Germinal center (tissue), 1 donor: ENCODE measurements at places on chromosomes 3 and 15.

GRCh38 chr3:185175370-185175987 lies 22.6 kb upstream of the C3orf70 start:
- peak; percentile 19 for DNase-seq

DNA sequence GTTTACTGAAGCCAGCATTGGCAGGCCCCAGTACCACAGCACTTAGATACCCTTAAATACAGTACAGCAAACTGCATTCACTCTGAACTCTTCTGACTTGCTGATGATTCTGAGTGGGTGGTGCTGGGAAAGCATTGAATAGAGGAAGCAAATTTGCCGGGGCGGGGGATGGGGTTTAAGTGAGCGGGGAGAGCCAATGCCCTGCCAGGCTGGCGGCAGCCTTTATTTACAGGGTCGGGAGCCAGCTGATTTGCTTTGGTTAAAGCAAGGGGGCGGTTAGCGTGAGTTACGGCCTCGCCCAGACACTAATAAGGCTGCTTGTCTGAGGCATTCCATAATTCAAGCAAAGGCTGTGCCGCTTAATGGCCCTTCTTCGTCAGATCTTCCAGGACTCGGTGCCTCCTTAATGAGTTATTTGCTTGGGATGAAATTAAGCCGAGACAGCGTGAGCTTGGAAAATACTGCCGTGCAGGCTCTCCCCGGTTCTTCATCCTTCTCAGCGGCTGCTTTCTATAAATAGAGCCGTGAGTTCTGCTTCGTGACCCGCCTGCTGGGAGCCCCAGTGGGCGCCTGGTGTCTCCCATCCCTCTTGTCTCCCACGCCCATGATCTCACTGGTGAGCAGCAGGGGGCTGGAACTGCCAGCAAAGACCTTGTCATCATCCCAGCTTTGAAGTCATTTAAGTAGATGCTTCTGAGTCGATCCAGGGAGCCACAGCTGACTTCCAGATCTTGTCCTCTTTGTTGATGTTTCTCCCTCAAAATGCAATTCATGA lies 25.8 kb downstream of the SPSB4 start:
- peak; percentile 15 for DNase-seq

DNA sequence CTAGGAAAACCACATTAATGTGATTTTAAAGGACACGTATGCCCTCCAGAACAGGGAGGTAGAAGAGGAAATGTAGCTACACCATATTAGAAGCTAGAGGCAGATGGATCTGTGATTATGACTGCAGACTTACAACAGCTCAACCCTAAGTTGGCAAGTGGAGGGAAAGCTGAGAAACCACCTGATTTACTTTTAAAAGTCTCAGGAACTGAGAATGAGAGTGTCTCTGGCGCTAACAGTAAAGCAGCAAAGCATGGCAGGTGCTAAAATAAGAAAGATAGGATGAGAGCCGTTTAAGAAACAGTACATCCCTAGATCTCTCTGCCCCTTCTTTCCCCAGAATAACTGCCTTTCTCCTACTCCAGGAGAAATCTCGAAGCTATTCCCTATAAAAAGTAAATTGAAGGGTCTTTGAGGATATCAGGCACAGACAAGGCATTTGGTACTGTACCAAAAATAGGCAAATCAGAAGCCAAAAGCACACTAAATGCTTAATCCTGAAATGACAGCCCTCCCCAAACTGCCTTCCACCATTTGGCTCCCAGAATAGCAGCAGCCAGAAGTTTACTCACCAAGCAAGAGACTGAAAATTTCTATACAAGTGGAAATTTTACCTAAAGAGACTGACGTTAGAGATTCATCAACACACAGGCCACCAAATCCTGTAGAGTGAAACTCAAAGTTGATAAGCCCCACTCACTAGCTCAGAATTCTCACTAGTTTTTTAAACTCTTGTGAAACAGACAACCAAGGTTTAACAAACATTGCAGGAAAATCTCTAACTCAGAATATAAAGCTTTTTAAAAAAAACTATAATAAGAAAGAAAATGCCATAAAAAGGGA lies 34.3 kb upstream of the PARP14 start:
- DNase-seq, result no peak

DNA sequence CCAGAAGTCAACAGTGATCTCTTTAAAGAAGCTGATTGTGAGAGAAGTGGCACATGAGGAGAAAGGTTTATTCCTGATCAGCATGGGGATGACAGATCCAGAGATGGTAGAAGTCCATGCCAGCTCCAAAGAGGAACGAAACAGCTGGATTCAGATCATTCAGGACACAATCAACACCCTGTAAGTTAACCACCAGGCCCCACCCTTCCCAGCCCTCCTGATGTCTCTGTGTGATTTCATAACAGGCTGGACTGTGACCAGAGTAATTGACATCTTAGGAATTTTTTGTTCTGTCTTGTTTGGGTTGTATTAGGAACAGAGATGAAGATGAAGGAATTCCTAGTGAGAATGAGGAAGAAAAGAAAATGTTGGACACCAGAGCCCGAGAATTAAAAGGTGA lies 67.7 kb downstream of the KLHL25 start:
- DNase-seq, result no peak

DNA sequence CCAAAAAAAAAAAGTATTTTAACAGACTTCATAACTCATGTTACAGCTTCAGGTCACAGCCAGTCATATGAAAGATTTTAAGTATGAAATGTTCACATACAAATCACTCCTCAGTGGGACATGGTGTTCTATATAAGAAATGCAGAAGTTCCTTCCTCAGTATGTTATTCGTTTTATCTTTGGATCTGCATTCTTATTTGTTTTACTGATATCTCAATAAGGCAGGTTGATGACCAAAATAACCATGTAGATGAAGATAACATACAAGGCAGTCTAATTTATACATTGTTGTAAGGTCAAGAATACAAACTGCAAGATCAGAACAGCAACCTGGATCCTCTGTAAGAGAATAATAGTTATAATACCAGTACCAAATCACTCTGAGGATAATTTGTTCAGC lies 75.6 kb downstream of the CHAC1 start:
- no peak for DNase-seq

DNA sequence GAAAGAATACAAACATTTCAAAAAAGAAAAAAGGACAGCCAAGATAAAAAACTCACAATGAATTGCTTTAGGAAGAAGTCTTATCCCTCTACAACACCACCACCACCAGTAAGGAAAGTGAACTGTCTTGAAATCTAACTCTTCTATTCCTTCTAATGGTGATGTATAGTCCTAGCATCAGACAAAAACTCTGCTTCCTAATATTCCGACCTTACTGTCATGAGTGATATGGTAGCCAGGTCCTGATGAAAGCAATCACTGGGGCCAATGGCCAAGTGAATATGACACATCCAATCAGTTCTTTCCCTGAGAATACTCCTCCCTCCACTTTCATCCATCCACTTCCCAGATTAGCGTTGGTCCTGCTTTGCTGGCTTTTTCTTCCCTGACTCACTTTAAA lies 14.8 kb downstream of the GK5 start:
- DNase-seq, result no peak

- no peak for DNase-seq
Measured at GRCh38 chr15:22988811-22989210, 8.6 kb upstream of the CYFIP1 start.

- no peak for DNase-seq
Measured at GRCh38 chr15:66672867-66673266, 29.2 kb upstream of the SMAD6 start.

DNA sequence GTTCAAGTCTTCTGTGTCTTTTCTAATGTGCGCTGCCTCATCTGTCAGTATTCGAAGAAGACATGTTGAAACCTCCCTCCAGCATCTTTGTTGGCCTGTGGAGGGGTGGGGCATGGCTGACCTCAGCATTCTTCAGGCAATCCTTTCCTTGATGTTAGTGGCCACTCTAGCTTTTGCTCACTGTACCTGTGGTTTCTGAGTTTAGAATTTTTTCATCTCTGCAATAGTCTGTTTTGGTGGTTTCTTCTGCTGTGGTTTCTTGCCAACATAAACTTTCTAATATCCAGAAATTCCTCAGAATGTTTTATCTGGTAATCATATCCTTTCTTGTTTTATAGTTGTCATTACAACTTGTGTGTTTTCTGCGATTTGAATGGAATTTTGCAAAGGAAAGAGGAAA lies 251.3 kb upstream of the NR2E3 start:
- DNase-seq, result no peak

- no peak for DNase-seq
Measured at GRCh38 chr15:38666865-38667510, 102.4 kb upstream of the RASGRP1 start.

- DNase-seq, result no peak
Measured at GRCh38 chr15:41543521-41543870, 561 bp downstream of the RPAP1 start.

DNA sequence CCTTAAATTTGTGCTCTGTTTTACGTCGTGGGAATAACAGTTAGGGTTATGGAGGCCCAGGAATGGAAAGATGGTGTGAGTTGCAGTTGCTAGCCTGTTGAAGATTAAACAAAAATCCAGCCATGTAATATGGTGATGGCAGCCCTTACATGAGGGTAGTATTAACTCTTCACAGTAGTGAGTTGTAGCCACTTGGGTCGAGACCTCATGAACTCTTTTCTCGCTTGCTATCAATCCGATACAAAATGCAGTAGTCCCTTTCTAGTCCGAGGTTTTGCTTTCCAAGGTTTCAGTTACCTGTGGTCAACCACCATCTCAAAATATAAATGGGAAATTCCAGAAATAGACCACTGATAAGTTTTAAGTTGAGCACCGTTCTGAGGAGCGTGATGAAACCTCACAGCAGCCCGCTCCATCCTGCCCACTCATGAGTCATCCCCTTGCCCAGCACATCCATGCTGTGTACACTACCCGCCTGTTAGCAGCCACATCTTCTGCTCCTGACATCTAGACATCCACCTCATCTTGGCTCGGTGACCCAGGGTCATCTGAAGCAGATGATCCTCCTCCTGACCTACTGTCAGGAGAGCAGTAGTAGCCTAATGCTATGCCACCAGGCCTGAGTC lies 177.9 kb downstream of the CDIN1 start:
- DNase-seq, result no peak
